Stimulated activated CD8-positive, alpha-beta memory T cell treated with anti-CD3 and anti-CD28 coated beads, Interleukin-4, amount 100 ng/mL, for 4 hours (primary cell): ENCODE measurements at places on chromosomes 5 and 9.

GRCh38 chr9:108041551-108041950, 552.0 kb upstream of the KLF4 start:
- DNase-seq, result no peak

- DNase-seq, result no peak
Observed at GRCh38 chr5:43920422-43920821, 317.4 kb downstream of the NNT start.

- DNase-seq, result no peak
Observed at GRCh38 chr5:161167016-161167767, 315.2 kb upstream of the ATP10B start.

DNA sequence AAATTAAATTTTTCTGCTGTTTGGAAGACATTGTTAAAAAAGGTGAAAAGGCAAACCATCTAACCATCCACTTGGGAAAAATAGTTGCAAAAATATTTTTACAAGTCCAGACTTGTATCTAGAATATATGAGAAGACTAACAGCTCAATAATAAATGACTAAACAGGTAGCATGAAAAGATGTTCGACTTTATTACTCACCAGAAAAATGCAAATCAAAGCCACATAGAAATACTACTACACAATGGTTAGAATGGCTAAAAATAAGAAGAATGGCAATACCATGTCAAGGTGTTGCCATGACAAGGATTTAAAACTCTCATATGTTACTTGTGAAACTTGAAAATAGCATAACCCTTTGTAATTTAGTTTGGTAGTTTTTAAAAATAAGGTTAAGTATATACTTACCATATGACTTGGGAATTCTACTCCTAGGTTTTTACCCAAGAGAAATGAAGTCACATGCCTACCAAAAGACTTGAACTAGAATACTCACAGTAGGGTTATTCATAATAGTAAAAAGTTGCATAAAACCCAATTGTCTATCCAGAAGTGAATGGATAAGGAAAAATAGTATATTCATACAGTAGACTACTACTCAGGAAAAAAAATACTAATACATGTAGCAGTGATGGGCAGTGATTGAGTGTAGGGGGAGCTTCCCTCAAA, 93.8 kb downstream of the VPS13A start:
- no peak for DNase-seq

DNA sequence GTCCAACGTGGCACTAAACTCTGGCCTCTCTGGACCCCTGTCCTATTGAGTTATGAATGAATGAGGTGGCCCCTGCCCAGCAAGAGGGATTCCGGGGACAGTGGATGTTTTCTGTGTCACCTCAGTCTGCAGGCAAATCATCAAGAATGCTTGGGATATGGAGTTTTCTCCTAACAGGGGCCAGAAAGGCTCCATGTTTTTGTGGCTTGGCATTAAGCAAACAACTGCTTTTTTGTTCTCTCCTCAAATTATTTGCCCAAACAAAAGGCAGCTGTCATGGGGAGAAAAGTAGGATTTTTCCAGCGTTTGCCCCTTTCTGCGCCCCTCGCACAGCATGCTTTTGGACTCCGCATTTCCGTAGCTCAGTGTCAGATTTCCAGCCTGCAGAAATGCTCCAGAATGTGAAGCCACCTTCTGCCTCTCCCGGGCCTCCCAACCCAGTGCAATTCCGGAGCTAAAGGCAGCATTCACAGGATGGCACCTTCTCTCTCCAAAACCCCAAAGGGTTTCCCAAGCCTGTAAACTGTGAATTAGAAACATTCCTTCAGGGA, 553.3 kb downstream of the CCDC171 start:
- DNase-seq, result no peak

DNA sequence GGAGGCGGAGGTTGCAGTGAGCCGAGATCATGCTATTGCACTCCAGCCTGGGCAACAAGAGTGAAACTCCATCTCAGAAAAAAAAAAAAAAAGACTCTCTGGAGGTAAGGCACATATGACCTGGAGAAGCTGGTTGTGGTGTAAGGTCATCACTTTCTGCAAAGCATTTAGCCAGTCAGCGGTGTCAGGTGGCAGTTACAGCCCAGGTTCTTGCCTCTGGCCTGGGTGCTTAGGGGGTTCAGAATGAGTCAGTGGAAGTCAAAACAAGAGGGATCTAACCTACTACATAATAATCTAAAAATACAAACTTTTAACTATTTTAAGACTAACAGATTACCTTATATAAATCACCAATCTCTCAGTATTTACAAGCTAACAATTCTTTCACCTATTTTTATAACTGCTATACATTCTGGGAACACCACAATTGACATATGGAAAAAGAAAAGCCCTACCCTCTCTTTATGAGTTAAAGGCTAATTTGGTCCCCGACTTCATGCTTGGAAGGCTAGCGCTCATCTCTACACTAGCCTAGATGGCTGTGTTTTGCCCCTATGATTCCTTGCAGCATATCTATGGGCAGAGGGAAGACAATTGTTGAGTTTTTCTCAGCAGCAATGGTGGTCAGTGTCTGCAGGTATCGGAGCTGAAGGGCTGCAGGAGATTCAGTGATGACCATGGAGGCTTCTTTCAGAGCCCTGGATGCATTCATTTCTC, 29.2 kb downstream of the STOM start:
- DNase-seq, result no peak
